ENCODE measurements at places on chromosomes 12 and 14.

- DNase-seq: no peak
Observed at GRCh38 chr12:132044661-132045412, 95.1 kb downstream of the EP400 start.

DNA sequence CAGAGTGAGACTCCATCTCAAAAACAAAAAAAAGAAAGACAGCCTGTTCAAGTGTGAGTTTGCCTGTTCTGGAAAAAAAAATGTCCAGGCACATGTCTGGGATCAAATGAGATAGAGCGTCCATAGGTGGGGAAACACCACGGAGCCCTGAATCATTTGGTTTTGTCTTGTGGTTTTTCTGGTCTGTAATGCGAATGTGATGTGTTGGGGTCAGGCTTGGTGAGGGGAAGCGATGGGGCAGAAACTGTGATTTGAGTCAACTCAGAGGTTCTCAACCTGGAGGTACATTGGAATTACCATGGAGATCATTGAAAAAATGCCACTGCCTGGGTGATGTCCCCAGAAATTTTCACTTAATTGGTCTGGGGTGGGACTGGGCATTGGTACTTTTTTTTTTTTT, 183.9 kb upstream of the PWP1 start:
- DNase-seq: no peak

- DNase-seq: no peak
Observed at GRCh38 chr12:70721656-70722357, 84.6 kb upstream of the PTPRB start.

- no peak for DNase-seq
Observed at GRCh38 chr12:119915894-119916510, 38.9 kb upstream of the CIT start.

- DNase-seq: no peak
Observed at GRCh38 chr12:101969-102878, 35.7 kb downstream of the IQSEC3 start.

DNA sequence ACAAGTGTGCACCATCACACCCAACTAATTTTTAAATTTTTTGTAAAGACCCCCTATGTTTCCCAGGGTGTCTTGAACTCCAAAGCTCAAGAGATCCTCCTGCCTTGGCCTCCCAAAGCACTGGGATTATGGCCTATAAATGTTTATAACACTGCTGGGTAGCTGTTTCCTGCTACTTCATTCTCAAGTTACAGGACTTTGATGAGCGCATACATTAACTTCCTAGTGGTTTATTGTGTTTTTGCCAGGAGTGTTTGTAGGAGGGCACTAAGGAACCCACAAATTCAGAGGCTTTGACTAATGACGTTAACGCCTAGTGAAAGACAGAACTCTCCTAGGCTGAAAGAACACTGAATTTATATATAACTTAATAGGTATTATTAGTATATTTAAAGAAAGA, 15.2 kb upstream of the NAA30 start:
- DNase-seq: no peak

DNA sequence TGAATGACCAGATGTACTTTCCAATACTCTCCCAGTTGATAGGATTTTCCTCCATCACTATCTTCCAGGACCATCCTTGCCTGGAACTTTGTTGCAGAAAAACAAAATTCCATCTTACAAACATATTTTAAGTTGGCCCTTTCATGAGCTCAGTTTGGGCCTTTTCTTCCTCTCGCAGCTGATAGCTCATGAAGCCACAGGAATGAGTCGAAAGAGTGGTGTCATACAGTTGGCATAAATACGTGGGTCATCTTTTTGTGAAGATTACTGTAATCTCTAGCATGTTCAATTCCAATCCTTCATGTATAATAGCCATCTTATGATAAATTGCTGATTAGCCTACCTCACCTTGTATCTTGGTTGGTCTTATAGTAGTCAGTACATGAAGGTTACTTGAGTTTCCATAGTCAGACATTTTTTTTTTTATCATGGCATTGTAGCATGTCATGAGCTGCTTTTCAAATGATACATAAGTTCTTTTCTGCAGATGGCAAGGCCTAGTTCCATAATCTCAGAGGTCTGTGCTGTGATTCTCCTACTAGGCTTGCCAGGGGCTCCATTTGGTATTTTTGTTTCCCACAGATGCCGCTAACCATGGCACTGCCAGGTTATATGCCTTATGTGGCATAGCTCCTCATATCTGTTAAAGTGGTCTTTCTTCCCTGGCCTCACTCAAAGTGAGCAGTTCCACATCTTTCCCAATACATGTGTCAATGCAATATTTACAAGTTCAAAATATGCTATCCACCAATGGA, 380.6 kb upstream of the DCN start:
- DNase-seq: no peak

GRCh38 chr14:38944691-38945090, 158.3 kb downstream of the SEC23A start:
- no peak for DNase-seq

GRCh38 chr12:81953541-81953940, 194.4 kb upstream of the PPFIA2 start:
- DNase-seq: no peak

DNA sequence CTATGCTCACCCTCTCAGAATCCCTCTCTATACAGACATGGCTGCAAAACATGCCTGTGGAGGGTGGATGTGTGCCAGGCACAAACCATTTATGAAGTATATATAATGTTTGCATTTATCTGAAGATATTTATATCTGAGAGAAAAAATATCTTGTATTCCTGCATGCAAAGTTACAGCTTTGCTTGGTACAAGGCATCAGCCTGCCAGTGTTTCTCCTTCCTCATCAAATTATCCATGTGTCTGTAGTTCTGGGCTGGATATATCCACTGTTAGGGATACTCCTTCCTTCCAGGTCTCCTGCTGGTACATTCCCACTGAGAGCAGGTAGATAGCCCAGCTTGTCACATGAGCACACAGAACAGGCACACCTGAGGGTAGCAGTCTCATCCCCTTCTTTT, 12.0 kb downstream of the HOXC4 start:
- no peak for DNase-seq

GRCh38 chr14:72559202-72559601, 334.7 kb downstream of the DPF3 start:
- DNase-seq: no peak

- no peak for DNase-seq
Observed at GRCh38 chr12:13843841-13844240, 137.6 kb downstream of the GRIN2B start.

GRCh38 chr12:25813843-25814242, 144.6 kb upstream of the RASSF8 start:
- no peak for DNase-seq

- DNase-seq: no peak
Observed at GRCh38 chr12:4190366-4191063, 83.0 kb upstream of the CCND2 start.

GRCh38 chr12:48296586-48297282, 54.0 kb downstream of the ZNF641 start:
- DNase-seq: no peak

- no peak for DNase-seq
Observed at GRCh38 chr12:52082669-52082987, 3.1 kb downstream of the SMIM41 start.

- no peak for DNase-seq
Observed at GRCh38 chr12:77089686-77090220, 24.4 kb upstream of the E2F7 start.

- DNase-seq: no peak
Observed at GRCh38 chr12:31582155-31582554, 8.8 kb downstream of the DENND5B start.

DNA sequence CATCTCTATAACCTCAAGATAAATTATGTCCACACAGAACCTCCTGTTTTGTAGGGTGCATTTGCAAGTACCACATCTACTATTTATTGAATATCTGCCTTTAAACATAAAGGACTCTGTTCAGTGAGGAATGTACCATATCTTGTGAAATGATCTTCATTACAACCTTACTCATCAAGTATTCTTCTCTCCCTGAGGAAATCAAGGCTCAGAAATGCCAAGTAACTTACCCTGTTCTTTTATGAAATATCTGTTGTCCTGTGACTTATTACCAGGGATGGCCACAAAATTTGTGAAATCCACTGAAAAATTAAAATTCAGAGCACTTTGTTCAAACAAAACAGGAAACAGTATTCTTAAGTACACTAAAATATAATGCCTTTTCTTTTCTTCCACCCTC, 366.7 kb downstream of the GALC start:
- DNase-seq: no peak

DNA sequence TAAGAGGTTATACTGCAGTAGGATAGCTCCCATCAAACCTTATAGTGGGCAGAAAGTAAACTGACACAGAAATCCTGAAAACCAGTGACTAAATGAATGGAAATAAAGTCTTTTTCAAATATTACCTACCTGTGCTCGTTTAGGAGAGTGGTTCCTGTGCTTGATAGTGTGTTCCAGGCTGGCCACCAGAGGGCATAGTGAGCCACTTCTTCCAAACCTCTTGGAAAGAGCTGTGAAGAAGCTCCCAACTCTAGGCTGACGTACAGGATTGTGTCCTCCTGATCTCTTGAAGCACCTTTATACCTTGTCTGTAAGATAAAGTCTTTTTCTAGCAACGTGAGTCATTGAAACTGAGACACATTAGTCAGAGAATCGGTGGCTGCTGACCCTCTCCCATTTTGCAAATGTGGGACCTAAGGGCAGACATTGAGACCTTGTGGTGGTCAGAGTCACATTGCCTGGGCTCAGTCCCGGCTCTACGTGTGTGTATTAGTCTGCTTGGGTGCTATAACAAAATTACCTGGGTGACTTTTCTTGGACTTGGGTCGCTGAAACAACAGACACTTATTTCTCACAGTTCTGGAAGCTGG, 17.6 kb downstream of the TDP1 start:
- peak; percentile 52 for DNase-seq

DNA sequence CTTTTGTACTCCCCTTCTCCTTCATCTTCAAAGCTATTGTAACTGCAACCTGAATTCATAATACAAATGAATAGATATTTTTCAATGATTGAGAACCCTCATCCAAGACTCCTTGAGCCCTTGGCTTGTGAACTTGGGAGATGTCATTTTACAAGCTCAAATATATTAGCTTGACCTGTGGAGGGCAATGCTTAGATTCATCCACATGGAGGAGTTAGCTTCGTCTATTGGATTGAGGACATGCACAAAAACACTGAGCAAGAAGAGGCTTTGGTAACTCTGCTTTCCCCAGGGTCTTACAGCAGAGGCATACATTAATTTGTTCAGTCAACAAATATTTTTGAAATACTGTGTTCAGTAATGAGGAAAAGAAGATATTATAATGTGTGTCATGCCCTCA, 101.1 kb downstream of the OTOGL start:
- DNase-seq: no peak

GRCh38 chr12:92002195-92002649, 143.4 kb downstream of the BTG1 start:
- DNase-seq: no peak

DNA sequence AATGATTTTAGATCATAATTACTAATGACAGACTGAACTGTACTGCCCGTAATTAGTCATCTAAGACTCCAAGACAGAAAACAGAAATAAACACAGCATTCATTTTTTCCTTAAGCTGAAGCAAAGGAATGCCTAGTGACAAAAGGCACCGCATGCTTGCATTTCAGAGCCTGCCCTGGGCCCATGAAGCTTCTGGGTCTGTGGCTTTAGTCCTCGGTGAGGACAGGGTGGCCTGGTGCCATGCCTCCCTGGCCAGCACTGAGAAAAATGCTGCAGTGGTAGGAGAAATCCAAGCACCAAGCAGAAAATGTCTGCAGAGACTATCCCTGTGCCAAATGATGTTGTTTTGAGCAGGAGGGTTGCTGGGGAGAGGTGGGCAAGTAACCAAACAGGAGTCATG, 171.6 kb downstream of the CALM1 start:
- no peak for DNase-seq

- peak; percentile 50 for DNase-seq
Observed at GRCh38 chr14:92687681-92688433, 60.6 kb downstream of the LGMN start.

- peak; percentile 3 for DNase-seq
Observed at GRCh38 chr12:54526812-54527630, 22.4 kb upstream of the PDE1B start.

GRCh38 chr14:30484976-30485375, 74.0 kb upstream of the G2E3 start:
- DNase-seq: no peak

DNA sequence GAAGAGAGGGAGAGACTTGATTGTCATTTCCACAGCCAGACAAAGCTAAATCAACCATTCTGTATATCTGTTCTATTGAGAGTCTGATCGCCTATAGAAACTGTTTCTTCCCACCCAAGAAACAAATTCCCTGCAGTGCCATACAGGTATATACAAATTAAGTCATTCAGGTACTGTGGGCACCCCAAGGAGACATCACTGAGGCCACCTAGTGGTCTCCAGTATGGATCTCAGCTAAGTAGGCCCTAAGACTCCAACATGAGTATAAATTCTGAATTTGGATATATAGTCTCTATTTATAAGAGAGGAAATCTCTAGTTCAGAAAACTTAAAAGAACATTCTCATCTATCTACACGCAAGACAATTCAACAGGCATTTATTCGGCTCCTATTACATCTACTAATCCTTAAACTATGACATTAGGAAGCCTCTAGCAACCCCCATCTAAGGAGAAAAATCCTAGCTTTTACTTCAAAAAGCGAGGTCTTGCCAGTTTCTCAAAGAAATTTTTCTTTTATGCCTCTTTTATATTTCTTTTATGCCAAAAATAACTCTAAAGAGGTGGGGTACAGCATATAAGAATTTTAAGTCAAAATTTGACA, 62.6 kb downstream of the DCAF5 start:
- DNase-seq: peak; percentile 57

GRCh38 chr12:52165096-52165855, 26.5 kb downstream of the KRT80 start:
- no peak for DNase-seq

DNA sequence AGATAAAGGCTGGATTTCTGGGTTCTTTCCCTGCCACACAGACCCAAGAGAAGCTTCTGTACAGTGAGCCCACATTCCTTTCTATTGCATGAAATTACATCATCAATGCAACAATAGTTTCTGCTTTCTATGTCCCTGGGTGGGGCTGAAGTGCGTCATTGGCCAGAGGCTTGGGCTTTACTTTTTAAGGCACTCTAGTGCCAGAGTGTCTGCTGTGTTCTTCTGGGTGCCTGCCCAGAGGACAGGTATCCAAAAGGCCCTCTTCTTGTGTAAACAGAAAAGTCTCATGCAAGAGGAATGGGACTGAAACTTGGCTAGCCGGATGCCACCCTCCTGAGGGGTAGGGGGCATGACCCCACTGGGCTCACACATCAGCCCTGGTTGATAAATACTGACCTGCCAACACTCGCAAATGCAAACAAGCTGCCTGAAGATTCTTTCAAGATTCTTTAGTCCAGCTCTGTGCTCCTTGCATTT, 5.9 kb downstream of the KRT86 start:
- no peak for DNase-seq

DNA sequence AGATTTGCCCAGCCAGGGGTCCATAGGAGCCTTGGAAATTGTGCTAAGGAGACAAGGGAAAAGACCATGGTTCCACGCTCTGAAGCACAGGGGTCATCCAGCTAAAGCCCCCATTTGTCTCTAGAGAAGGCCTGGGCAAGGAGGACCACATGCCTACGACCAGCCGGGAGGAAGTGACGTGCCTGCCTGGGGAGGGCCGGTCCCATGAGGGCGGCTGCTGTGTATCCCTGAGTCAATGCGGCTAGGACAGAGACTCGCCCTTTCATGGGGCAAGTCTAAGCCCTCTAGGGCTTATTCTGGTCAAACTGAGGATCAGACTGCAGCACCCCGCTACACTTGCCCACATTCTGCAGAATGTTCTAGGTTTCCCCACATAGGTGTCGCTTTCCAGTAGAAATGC, 20.6 kb upstream of the RIN3 start:
- DNase-seq: no peak

GRCh38 chr12:44972746-44973421, 78.0 kb downstream of the DBX2 start:
- DNase-seq: peak; percentile 44

Data from NCI-H1105 treated with DMSO at 0.1 percent for 48 hours (cell line).